Stimulated activated CD4-positive, alpha-beta T cell treated with anti-CD3 and anti-CD28 coated beads, Interleukin-1b, Interleukin-23, amount 100 ng/mL, for 1 hour (primary cell): ENCODE measurements at places on chromosomes 2 and 18.

DNA sequence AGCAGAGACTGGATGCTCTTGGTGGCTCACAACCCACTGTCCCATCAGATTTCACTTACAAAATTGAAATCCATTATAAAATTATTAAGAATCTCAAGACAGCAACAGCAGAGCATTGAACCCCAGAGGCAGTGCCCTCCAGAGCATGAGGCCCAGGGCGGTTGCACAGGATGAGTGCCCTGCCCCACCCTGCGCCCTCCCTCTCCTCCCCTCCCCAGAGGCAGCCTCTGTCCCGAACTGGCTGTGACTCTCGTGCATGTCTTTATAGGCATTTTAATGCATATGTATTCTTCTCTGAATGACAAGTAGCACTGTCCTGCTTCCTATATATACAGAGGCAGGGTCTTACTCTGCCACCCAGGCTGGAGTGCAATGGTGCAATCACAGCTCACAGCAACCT, 10.4 kb downstream of the MFSD2B start:
- DNase-seq: no peak

GRCh38 chr2:120995152-120995551, 259.5 kb downstream of the GLI2 start:
- DNase-seq: no peak

DNA sequence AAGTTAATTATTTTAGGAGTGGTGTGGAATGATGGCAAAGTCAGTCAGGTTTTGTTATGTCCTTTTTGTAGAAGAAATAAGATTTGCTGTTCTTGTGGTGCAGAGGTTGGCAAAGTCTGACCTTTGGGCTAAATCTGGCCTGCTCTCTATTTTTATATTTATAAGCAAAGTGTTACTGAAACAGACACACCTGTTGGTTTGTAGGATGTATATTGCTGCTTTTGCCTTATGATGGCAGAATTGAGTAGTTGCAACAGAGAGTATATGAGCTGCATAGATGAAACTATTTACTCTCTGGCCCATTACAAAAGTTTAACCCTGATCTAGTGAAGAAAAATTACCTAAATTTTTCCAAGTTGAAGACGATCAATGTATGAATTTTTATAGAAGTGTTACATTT, 34.1 kb upstream of the KCNJ13 start:
- no peak for DNase-seq

GRCh38 chr2:151771599-151772358, 37.5 kb upstream of the NEB start:
- DNase-seq: no peak

DNA sequence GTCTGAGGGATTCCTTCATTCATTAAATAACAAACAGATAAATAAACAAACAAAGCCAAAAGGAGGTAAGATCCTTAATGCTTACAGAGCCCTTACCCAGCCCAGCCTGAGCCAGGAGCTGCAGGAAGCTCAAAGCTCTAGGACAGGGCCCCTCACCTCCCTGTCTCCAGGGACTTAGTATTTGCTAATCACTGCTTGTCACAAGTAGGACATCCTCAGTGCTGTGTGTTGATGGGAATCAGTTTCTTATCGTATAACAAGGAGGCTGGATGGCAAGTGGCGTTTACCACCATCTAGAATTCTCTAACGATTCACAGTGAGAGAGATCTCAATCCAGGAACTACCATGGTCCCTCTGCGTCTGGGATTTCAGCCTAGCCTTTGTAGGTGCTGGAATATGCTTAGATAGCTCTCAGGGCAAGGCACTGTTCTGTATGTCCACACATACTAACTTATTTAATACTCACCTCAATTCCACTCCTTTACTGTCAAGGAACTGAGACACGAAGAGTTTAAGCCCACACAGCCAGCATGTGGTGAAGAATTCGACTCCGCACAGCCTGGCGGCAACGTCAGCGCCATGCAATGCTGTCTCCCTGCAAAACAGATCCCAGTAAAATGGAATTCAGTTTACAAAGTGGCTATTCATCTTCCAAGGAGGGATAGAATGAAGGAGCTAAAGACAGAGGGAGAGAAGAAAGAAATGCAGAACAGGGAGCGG, 164.8 kb downstream of the MYCN start:
- no peak for DNase-seq

DNA sequence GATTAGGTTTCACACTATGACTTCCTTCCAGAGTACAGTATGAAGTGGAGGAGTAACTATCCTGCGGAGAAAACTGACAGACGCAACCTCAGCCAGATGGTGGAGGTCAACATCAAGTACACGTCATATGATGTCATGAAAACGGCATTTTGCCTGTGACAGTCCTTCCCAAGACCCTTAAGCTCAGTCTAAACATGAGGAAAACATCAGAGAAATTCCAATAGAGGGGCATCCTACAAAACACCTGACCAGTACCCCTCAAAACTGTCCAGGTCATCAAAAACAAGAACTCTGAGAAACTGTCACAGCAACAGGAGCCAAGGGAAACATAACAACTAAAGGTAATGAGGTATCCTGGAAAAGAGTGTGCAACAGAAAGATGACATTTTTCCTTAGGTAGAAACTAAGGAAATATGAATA, 1.7 kb downstream of the RNU4ATAC start:
- DNase-seq: no peak

- DNase-seq: no peak
Measured at GRCh38 chr18:55264108-55264507, 304.8 kb upstream of the CCDC68 start.

DNA sequence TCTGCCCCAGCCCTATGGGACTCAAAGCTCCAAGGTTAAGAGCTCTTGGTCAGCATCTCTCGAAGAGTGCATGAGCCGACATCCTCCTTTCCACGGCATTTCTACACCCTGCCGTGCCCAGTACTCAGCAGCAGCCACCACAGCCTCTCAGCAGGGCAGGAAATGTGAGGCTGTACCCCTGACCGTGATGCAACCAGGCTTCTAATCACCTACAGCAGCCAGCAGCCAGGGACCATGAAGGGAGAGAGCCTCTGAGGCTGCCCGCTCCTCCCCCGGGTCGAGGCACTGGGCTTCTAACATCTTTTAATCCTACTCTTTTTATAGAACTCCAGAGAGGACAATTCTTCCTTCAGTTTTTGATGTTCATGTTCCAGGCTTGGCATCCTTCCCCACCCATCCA, 6.5 kb downstream of the CYS1 start:
- DNase-seq: no peak

GRCh38 chr2:147600646-147601045, 244.2 kb upstream of the ACVR2A start:
- no peak for DNase-seq

GRCh38 chr2:88187927-88188326, 17.8 kb downstream of the THNSL2 start:
- DNase-seq: no peak

DNA sequence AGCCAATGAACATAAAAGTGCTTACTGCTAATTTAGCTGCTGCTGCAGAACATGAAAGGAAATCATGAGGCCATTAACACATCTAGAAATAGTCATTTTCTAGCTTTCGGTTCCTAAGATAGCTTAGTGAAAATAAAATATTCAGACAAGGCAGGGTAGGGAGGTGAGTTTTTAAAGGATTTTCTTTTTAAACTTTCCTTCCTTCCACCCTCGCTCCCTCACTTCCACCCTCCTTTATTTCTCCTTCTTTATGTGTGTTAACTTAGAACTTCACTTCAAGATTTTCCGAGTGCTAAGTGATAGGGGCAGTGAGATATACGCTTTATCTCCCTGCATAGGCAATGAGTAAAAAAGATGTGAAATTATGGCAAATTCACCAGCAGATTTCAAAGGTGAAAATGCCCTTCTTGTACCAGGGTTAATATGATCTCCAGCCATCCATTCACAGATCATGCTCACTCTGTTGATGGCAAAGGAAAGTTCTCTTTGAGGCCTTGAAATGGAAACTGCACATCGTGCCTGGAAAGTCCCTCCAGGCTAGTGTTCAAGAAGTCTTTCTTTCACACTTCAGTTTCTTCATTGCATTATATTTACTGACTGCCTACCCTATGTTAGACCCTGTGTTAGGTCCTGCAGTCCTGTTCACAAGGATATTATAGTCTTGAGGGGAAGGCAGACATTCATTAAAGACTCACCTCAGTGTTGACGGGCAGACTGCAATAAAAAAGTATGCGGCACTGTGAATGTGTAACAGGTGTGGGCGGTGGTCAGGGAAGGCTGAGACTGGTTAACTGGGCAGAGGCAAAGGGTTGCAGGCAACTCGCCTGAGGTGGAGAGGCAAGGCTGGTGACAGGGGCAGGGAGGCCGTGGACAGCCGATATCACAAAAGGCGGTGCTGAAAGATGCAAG, 200.8 kb downstream of the PLCL1 start:
- no peak for DNase-seq

GRCh38 chr2:224837066-224837465, 120.9 kb upstream of the CCDC195 start:
- DNase-seq: no peak

DNA sequence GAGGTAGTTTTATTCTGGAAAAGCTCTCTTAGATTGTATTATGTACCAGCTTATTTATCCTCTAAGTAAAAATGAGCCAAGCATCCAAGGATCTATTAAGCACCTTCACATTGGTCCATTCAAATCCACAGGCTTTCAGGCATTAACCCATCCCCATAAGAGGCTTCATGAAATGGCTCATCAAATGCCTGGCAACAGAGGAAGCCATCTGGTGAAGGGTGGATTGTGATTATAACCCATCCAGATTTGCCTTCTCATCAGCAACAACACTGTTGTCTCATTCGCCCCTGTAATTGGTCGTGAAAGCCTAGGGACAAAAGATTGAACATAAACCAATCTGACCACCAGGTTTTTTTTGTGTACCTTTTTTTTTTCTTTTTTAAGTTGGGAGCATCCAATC, 134.3 kb upstream of the TACR1 start:
- DNase-seq: no peak

DNA sequence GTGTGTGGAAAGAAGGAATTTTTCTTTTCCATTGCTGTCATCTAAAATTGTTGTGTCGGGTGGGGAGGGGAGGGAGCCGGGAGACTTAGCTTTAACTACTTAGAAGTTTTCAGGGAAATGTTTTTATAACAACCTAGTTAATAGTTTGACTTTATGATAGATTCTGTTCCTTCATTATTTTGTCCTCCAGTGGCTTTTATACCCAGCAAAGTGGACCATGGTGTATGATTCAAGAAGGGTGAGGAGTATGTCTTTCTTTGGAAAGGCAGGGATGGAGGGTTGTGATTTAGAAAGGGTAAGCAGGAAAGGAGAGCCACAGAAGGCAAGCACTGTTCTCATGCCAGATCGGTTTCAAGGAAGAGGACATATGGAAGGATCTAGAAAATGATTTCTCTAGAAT, 261.8 kb downstream of the NEDD4L start:
- no peak for DNase-seq

DNA sequence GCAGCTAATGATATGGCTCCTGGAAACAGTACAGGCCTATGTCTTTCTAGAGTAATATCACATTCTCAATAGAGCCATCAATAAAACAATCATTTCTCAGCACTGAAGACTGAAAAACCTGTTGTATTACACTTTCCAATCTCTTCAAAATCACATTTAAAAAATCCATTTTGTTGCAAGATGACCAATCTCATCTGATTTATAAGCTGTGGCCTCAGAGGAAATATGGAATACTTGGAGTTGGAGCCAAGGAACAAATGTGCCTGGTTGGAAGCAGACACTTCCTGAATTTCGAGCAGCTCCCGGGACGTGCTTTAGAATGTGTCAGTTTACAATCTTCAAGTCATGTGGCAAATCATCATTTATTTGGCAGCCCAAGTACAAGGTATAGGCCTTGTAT, 114.5 kb downstream of the ADCYAP1 start:
- no peak for DNase-seq

- no peak for DNase-seq
Measured at GRCh38 chr18:45282101-45282812, 333.0 kb upstream of the SLC14A2 start.

GRCh38 chr2:40797120-40797519, 345.2 kb upstream of the SLC8A1 start:
- no peak for DNase-seq

GRCh38 chr2:205768815-205769494, 86.7 kb downstream of the NRP2 start:
- no peak for DNase-seq

DNA sequence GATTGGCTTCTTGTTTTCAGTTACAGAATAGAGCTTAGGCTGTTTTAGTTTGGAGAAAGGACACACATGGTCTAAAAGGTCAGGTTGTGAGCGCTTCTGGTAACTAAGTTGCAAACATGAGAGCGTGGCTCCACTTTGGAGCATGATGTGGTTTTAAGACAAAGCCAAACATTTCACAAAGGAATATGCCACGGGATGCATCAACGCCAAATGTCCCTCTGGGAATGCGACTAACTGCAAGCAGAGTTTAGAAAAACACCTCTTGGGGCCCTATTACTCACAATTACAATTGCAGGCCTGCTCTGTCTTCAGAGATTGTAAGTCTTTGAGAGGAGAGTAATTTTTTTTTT, 25.4 kb downstream of the MYO7B start:
- DNase-seq: no peak

DNA sequence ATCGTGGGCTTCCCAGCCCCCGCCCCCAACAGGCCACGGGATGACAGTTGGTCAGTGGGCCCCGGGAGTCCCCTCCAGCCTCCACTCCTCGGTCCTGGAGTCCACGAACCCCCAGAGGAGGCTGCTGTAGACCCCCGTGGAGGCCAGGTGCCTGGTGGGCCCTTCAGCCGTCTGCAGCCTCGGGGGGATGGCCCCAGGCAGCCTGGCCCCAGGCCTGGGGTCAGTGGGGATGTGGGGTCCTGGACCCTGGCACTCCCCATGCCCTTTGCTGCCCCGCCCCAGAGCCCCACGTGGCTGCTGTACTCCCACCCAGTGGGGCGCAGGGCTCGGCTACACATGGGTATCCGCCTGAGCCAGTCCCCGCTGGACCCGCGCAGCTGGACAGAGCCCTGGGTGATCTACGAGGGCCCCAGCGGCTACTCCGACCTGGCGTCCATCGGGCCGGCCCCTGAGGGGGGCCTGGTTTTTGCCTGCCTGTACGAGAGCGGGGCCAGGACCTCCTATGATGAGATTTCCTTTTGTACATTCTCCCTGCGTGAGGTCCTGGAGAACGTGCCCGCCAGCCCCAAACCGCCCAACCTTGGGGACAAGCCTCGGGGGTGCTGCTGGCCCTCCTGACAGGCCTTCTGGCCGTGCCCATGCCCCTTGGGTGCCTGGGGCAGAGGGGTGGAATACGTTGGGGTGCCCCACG, 7.6 kb downstream of the NEU4 start:
- DNase-seq: no peak

DNA sequence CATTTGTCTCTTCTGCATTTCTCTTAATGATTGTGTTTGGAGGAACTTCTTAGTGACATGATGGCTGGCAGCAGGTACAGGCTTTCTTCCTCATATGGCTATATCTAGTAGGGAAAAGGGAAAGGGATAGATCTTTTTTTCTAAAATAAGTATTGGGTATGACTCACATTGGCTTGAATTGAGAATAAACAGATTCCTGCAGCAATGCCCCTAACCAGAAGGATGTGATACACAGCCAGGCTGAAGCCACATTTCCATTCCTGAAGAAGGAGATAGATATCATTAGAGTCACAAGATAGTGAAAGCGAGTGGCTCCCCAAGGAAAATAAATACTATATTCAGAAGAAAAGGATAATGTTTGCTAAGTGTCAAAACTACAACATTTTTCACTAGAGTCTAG, 61.1 kb downstream of the VWC2L start:
- no peak for DNase-seq
